ENCODE measurements at places on chromosomes 2 and 18. TPM values are rescaled to one million over a fixed set of nuclear protein-coding genes. Genes with fewer than 3 reads are reported as not detected.

GRCh38 chr2:11567631-11568031 is 33.8 kb downstream of the GREB1 start:
- DNase-seq: no peak
- no peak overlapping the region for H3K4me3 ChIP-seq
- no peaks in the 10 kb centered on the region for H3K4me1 ChIP-seq
- no peaks in the 10 kb centered on the region for H3K27me3 ChIP-seq
- no peak overlapping the region for H3K27ac ChIP-seq

GRCh38 chr2:156339110-156339847 is 6.8 kb upstream of the NR4A2 start:
- DNase-seq: no peak
- no peaks in the 10 kb centered on the region for H3K36me3 ChIP-seq

- no peaks in the 10 kb centered on the region for H3K27me3 ChIP-seq
- no peak overlapping the region for H3K27ac ChIP-seq
- H3K36me3 ChIP-seq: no peaks in the 10 kb centered on the region
- H3K4me1 ChIP-seq: peaks cover 2% of the 10 kb centered on the region
- H3K4me3 ChIP-seq: no peak overlapping the region
- no peak for DNase-seq
Observed at GRCh38 chr2:84319581-84319980, 139.5 kb downstream of the SUCLG1 start.

GRCh38 chr18:8548186-8548585 is 61.1 kb upstream of the RAB12 start:
- H3K36me3 ChIP-seq: no peaks in the 10 kb centered on the region
- H3K27ac ChIP-seq: no peak overlapping the region
- H3K4me3 ChIP-seq: no peak overlapping the region
- H3K4me1 ChIP-seq: peaks cover 2% of the 10 kb centered on the region

DNA sequence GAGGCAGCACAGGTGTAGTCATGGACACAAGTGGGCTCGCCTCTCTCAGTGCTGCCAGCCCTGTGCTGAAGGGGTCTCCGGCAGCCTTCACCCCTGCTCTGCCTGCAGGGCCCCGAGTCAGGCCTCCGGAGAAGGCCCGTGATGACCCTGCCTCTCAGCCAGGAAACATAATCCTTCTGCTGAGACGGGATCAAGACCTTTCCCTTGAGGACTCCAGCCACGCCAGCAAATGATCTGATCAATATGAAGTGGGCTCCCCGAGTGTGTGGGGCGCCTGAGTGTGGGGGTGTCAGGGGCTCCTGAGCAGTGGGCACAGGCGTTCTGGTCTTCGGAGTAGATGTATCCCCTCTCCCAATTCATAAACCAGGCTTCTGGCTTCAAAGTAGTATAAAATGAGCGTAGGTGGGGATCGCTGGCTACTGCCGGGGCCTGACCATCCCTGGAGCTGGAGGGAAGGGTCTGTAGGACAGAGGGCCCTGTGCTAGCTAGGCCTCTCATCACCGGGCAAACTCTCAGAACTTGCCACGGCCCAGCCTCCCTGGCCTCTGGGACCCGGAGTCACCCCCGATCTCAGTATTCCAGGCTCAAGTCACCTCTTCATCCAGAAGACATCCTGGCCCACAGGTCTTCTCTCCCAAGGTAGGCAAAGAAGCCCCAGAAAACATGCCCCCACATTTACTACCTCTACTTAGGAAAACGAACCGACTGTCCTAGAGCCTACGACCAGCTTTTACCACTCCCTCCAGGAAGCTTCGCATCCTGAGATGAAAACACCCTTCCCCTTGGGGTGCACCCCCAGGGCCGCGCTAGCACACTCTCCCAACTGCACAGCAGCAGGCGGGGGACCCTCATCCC is 33.6 kb downstream of the CRACDL start:
- no peak overlapping the region for H3K4me3 ChIP-seq
- no peaks in the 10 kb centered on the region for H3K27me3 ChIP-seq
- no peak for DNase-seq

DNA sequence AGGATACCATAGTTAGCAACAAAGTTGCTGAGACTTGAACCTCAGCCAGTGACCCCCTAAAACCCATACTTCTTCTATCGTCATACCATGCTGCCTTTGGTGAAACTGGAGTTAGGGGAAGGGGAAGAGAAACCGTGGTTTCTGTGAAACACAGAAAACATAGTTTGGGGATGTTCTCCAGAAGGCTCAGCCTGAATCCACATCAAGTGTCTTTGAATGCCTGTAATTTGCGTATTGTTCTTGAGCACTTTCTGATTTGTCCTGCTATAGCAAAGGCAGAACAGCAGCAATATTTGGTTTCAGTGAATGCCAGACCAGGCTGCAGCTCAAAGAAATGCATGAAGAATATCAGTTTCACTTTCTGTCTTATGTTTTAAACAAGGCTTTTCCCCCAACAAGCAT is 258.7 kb downstream of the TTC32 start:
- H3K27me3 ChIP-seq: no peaks in the 10 kb centered on the region
- no peak overlapping the region for H3K4me3 ChIP-seq
- H3K27ac ChIP-seq: no peak overlapping the region
- no peaks in the 10 kb centered on the region for H3K4me1 ChIP-seq

DNA sequence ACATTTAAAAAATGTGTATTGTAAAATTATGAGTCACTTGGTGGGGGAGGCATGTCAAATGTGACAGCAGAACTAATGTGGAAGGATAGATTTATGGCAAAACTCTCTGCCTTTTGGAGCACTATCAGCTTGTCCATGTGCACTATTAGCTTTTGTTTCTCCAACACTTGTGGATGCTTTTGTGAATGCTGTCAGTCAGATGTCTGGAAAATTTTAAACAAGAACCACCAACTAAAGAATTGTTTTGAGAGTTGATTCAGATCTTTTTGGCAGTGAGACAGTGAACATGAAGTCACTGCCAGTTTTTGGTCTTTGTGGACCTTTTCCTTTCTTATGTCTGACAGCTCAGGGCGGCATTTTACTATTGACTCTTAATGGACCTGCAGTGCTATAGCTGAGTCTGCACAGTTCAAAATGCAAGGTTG is 72.4 kb downstream of the KIAA1328 start:
- no peaks in the 10 kb centered on the region for H3K4me1 ChIP-seq
- no peak overlapping the region for H3K4me3 ChIP-seq
- no peak overlapping the region for H3K27ac ChIP-seq
- DNase-seq: no peak

DNA sequence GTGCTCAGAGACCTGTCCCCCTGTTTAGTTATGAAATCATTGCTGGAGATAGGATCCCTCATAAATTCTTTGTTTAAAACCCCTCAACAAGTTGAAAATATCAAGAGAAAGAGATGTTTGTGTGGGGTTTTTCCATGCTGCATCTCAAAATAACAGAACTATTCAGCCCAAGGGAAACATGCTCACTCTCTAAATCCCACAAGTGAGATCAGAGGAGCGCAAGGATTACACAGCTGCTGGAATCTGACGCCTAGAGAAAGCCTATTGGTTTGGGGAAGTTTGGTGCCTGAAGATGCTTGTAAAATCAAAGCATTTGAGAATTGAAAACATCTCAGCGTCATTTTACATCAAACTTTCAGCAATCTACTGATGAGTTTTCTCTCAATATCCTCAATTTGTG is 7.9 kb downstream of the FSHR start:
- H3K36me3 ChIP-seq: no peaks in the 10 kb centered on the region
- DNase-seq: no peak
- H3K27me3 ChIP-seq: no peaks in the 10 kb centered on the region
- no peaks in the 10 kb centered on the region for H3K4me1 ChIP-seq

GRCh38 chr2:225600865-225601264 is 201.4 kb downstream of the NYAP2 start:
- H3K4me1 ChIP-seq: no peaks in the 10 kb centered on the region
- no peak overlapping the region for H3K27ac ChIP-seq
- no peak overlapping the region for H3K4me3 ChIP-seq
- no peak for DNase-seq
- H3K36me3 ChIP-seq: no peaks in the 10 kb centered on the region
- H3K27me3 ChIP-seq: no peaks in the 10 kb centered on the region

GRCh38 chr2:157269922-157270321 is 12.4 kb downstream of the GALNT5 start:
- H3K27ac ChIP-seq: no peak overlapping the region
- no peaks in the 10 kb centered on the region for H3K36me3 ChIP-seq
- H3K27me3 ChIP-seq: no peaks in the 10 kb centered on the region
- DNase-seq: no peak

- H3K36me3 ChIP-seq: no peaks in the 10 kb centered on the region
- peak; percentile 60 for DNase-seq
- no peaks in the 10 kb centered on the region for H3K27me3 ChIP-seq
- peaks cover 21% of the 10 kb centered on the region for H3K4me1 ChIP-seq
- H3K4me3 ChIP-seq: no peak overlapping the region
Observed at GRCh38 chr2:118806797-118807667, 40.4 kb downstream of the EN1 start.

DNA sequence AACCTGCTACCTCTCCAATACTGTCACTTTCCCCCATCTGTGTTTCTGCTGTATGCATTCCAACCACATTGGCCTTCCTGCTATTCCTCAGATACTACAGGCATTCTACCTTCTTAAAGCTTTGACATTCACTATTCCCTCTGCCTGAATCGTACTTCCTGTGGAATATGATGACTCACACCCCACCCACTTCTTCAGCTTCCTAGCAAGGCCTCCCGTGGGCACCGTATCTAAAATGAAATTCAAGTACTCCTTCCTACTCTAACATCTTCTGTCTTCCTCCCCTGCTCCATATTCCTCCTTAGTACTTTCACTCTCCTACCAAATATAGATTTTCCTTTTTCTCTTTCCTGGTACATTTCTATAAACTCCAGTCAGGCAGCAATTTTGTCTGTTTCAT is 710.4 kb downstream of the RNF144A start:
- H3K27me3 ChIP-seq: no peaks in the 10 kb centered on the region
- no peak overlapping the region for H3K4me3 ChIP-seq
- DNase-seq: no peak
- no peak overlapping the region for H3K27ac ChIP-seq
- no peaks in the 10 kb centered on the region for H3K36me3 ChIP-seq

GRCh38 chr2:51722311-51722710 is 690.4 kb upstream of the NRXN1 start:
- no peaks in the 10 kb centered on the region for H3K36me3 ChIP-seq
- no peak overlapping the region for H3K4me3 ChIP-seq
- H3K27me3 ChIP-seq: no peaks in the 10 kb centered on the region
- 0 out of 2 replicates have a peak, but pooled peaks cover 2% of the 10 kb centered on the region for H3K4me1 ChIP-seq
- no peak overlapping the region for H3K27ac ChIP-seq

DNA sequence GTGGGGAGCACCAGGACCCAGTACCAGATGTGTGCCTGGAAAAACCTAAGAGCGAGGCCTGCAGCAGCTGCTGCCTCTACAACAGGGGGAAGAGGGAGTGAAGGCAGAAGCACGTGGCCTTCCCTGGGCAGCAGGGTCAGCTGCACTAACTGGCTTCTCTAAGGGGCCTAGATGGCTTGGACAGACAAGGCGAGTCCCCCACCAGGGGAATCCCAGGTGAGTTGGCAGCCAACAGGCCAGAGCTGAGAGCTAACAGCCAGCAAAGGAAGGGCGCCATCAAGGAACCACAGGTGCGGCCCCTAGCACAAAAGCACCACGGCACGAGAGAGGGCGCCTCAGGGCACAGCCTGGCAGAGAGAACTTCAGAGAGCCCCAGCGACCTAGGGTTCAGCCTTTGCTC is 19.8 kb upstream of the MAL start:
- H3K4me1 ChIP-seq: no peaks in the 10 kb centered on the region
- no peaks in the 10 kb centered on the region for H3K36me3 ChIP-seq
- DNase-seq: no peak
- no peak overlapping the region for H3K4me3 ChIP-seq
- H3K27ac ChIP-seq: no peak overlapping the region
- no peaks in the 10 kb centered on the region for H3K27me3 ChIP-seq

DNA sequence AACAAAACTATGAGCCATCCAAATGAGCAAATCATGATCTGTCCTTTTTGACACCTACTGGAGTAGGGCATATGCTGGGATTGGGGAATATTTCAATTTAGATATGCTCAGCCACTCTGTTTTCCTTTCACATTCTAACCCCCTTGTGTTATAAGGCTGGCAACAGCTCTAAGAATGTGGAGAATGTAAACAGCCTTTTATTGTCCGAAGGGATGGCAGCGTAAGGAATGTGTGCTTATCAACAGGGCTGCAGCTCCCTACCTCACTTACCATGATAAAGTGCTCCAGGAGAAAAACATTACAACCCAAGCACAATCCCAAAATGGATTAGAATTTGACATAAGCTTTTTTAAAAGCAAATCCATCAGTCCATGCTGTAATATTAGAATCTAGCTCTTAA is 2.2 kb downstream of the NXPH2 start:
- peaks cover 38% of the 10 kb centered on the region for H3K27me3 ChIP-seq
- H3K4me1 ChIP-seq: peaks cover 17% of the 10 kb centered on the region
- peak; percentile 66 for DNase-seq
- no peak overlapping the region for H3K27ac ChIP-seq
- H3K4me3 ChIP-seq: peak overlapping the region; percentile 79

DNA sequence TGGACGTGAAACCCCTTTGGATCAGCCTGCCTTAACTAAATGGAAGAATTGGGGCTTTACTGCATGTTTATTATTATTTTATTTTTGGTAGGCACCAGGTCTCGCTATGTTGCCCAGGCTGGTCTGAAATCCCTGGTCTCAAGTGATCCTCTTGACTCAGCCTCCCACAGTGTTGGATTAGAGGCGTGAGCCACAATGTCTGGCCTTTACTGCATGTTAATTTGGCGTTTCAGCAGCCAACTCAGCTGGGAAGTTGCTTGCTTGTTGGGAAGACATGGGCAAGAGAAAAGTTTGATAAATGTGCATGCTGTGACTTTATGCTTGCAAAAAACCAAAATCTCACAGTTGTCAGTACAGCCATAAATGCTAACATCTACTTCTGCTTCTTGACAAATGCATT is 105.1 kb downstream of the FMNL2 start:
- peaks cover 10% of the 10 kb centered on the region for H3K4me1 ChIP-seq
- no peaks in the 10 kb centered on the region for H3K36me3 ChIP-seq
- DNase-seq: no peak
- no peak overlapping the region for H3K27ac ChIP-seq

DNA sequence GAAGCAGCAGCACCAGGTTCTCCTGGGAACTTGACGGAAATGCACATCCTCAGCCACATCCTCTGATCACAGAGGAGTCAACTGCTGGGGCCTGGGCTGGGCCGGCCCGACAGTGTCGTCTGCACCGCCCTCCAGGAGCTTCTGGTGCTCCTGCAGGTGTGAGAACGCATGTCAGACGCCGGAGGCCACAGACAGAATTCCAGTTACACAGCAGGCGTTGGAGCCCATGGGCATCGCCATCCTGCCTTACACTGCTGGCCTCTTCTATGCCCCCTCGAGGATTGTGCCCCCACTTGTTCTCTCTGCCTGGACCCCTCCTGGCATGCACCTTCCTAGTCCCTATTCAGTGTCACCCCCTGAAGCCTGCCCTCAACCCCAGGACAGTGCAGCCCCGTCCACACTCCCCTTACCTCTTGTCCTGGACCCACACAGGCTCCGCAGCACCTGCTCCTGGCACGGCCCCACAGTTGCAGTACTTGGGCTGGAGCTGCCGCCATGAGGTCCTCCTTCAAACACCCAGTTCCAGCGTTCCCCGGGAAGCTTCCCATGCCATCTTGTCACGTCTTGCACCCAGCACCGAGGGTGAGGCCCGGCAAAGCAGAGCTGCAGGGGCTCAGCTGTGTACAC is 37.5 kb downstream of the ADI1 start:
- H3K4me3 ChIP-seq: no peak overlapping the region
- no peak overlapping the region for H3K27ac ChIP-seq
- no peak for DNase-seq
- H3K27me3 ChIP-seq: no peaks in the 10 kb centered on the region

- no peak overlapping the region for H3K27ac ChIP-seq
- H3K4me1 ChIP-seq: no peaks in the 10 kb centered on the region
- no peak overlapping the region for H3K4me3 ChIP-seq
- no peaks in the 10 kb centered on the region for H3K36me3 ChIP-seq
- no peaks in the 10 kb centered on the region for H3K27me3 ChIP-seq
Observed at GRCh38 chr2:20803226-20803682, 19.6 kb downstream of the LDAH start.

The LOXHD1 gene
- total RNA-seq: not detected

The KCNF1 gene
- 0.90 TPM for total RNA-seq

The PRKAG3 gene
- total RNA-seq: not detected

All from H1 (cell line).